Prostate gland (tissue), 2 donors: ENCODE measurements at places on chromosomes 2 and 18.

- no peaks in the 10 kb centered on the region for H3K36me3 ChIP-seq
- H3K4me3 ChIP-seq: no peak overlapping the region
- H3K27me3 ChIP-seq: no peaks in the 10 kb centered on the region
- H3K27ac ChIP-seq: peak overlapping the region; percentile 55
- H3K4me1 ChIP-seq: no peaks in the 10 kb centered on the region
- DNase-seq: no peak
Measured at GRCh38 chr18:54777118-54777791, 51.0 kb upstream of the RAB27B start.

GRCh38 chr2:168583710-168584521, 127.8 kb downstream of the CERS6 start:
- H3K27ac ChIP-seq: no peak overlapping the region
- DNase-seq: no peak
- no peaks in the 10 kb centered on the region for H3K27me3 ChIP-seq
- no peaks in the 10 kb centered on the region for H3K36me3 ChIP-seq
- no peak overlapping the region for H3K4me3 ChIP-seq

DNA sequence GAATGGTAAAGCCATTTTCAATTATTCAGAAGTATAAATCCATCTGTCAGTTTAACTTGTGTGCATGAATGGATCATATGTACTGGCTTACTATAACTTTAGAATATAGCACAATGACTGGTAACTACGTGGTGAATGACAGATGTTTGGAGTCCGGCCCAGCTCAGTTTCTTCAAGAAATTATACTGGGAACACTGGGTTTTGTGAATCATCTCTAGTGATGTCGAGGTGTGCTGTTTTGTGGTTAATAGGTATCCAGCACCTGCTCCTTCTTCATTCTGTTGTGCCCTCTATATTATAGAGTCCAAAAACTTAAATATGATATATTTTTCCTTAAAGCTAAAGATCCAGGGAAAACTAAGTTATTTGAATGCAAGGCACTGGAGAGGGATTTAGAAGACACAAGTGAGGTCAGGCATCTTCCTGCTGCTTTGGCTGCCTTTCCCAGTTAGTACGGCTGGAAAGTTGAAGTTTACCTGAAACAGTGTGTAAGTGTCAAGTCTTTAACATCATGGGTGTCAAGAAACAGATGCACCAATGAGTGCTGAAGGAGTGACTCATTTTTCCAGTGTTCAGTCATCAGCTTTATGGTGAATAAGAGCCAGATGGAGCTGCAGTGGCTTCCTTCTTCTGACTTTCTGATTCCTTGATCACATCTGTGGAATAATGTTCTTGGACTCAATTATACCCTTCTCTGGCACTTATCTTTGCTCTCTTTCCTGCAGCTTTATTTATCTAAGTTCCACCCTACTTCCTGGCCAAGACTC, 1079.5 kb upstream of the CELF4 start:
- no peak overlapping the region for H3K4me3 ChIP-seq
- no peak overlapping the region for H3K27ac ChIP-seq
- H3K27me3 ChIP-seq: no peaks in the 10 kb centered on the region
- no peaks in the 10 kb centered on the region for H3K4me1 ChIP-seq

GRCh38 chr2:157319795-157320194, 5.8 kb downstream of the ERMN start:
- no peaks in the 10 kb centered on the region for H3K4me1 ChIP-seq
- no peak overlapping the region for H3K27ac ChIP-seq
- DNase-seq: no peak
- no peaks in the 10 kb centered on the region for H3K27me3 ChIP-seq
- no peak overlapping the region for H3K4me3 ChIP-seq

DNA sequence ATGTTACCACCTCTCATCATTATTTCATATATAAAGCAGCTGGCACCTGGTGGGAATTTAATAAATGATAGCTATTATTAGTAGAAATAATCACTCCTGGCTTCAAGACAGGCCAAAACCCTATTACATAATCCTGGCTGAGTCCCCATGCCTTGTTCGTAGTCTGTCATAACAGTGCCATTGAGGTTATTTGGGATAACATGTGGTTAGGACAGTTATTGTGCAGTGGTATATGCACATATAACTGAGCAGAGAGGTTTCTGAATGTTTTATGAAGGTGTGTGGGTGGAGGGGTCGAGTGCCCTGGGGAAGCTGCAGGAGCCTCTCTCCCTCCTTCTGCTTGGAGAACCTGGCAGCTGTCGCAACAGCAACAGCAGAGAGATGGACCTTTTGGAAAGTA, 162.4 kb upstream of the NABP1 start:
- no peaks in the 10 kb centered on the region for H3K27me3 ChIP-seq
- H3K36me3 ChIP-seq: no peaks in the 10 kb centered on the region
- no peak overlapping the region for H3K27ac ChIP-seq

GRCh38 chr2:112137516-112138158, 548 bp upstream of the FBLN7 start:
- peak overlapping the region; percentile 55 for H3K4me3 ChIP-seq
- H3K4me1 ChIP-seq: no peaks in the 10 kb centered on the region
- no peak for DNase-seq
- no peaks in the 10 kb centered on the region for H3K27me3 ChIP-seq
- peak overlapping the region; percentile 6 for H3K27ac ChIP-seq

GRCh38 chr2:221551864-221552263, 20.2 kb downstream of the EPHA4 start:
- no peaks in the 10 kb centered on the region for H3K36me3 ChIP-seq
- no peak for DNase-seq
- no peak overlapping the region for H3K27ac ChIP-seq
- H3K4me3 ChIP-seq: no peak overlapping the region

DNA sequence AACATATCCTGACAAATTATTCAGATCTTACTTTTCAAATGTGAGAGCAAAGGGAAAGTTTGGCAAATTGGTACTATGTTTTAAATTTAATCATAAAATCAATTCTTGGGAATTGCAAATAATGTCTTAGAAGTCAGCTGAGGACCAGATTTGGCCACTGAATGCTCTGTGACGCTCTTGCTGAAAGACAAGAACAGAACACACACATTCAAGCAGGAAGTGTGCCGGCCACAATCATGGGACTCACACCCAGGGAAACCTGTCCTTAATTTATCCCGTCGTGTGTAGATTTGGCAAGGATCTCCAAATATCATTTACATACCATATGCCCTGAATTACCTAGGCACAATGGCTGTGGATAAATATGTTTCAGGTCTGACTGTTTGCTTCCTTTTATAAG, 253.1 kb downstream of the TCF4 start:
- DNase-seq: no peak
- no peaks in the 10 kb centered on the region for H3K4me1 ChIP-seq
- H3K27ac ChIP-seq: no peak overlapping the region
- H3K4me3 ChIP-seq: no peak overlapping the region

DNA sequence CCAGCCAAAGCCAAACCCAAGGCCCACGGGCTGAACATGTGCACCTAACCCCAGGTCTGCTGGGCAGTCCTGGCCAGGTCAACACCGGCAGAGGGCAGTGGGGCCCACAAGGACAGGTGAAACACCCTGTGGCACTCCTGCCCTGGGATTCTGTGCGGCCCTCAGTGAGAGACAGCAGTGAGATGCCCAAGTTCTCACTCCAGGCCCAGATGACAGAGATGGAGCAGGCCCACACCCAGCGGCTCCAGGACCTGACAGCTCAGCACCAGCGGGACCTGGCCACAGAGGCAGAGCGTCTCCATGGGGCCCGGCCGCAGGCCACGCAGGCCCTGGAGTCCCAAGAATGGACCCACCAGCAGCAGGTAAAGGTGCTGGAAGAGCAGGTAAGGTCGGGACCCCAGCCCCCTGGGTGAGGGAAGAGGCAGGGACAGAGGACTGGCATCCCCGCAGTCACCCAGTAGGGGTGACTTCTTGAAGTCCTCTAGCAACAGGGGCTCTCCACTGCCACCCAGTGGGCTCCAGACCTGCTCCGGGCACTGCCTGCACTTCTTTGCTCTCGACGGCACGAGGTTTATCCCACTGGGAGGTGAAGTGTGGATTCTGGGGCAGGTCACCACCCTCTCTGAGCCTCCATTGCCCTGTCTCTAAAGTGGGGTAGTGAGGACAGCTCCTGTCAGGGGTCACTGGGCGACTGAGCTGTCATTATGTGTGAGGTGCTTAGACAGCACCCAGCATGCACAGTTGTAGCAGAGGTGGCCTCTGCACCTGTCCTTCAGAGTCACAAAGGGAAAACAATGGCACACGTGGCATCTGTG, 8.8 kb upstream of the SNED1 start:
- H3K4me3 ChIP-seq: no peak overlapping the region
- no peak for DNase-seq
- H3K36me3 ChIP-seq: no peaks in the 10 kb centered on the region
- no peaks in the 10 kb centered on the region for H3K27me3 ChIP-seq

GRCh38 chr2:172095905-172096625, 6.6 kb downstream of the DLX2 start:
- H3K27ac ChIP-seq: no peak overlapping the region
- no peak overlapping the region for H3K4me3 ChIP-seq
- DNase-seq: no peak

DNA sequence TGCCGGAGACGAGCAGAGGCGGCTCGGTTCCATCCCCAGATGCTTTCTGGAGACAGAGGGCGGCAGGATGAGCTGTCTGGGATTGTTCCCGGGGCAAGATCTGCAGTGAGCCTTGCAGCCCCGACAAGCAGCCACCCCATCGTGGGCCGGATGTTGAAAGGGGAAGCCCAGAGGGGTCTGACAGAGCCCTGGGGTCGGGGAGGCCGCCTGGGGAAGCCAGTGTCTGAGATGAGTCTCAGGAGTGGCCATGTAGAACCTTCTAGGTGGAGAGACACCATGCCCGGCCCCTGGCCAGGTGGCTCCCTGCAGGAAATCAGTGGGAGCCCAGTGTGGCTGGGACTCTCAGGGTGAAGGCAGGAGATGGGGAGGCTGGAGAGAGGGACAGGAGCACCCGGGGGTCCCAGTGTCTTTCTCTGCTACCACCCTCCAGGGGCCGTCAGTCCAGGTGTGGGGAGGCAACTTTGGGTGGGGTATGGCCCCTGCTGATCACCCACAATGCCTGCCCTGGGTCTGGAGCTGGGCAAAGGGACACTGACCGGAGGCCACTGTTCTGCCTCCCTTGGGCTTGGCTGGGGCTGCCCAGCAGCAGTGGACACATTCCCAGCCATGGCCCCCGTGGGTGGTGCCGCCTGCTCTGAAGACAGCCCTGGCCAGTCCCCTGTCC, 128.3 kb upstream of the HS6ST1 start:
- H3K27me3 ChIP-seq: no peaks in the 10 kb centered on the region
- no peaks in the 10 kb centered on the region for H3K4me1 ChIP-seq
- no peak for DNase-seq
- H3K36me3 ChIP-seq: no peaks in the 10 kb centered on the region
- H3K4me3 ChIP-seq: no peak overlapping the region
- H3K27ac ChIP-seq: no peak overlapping the region

DNA sequence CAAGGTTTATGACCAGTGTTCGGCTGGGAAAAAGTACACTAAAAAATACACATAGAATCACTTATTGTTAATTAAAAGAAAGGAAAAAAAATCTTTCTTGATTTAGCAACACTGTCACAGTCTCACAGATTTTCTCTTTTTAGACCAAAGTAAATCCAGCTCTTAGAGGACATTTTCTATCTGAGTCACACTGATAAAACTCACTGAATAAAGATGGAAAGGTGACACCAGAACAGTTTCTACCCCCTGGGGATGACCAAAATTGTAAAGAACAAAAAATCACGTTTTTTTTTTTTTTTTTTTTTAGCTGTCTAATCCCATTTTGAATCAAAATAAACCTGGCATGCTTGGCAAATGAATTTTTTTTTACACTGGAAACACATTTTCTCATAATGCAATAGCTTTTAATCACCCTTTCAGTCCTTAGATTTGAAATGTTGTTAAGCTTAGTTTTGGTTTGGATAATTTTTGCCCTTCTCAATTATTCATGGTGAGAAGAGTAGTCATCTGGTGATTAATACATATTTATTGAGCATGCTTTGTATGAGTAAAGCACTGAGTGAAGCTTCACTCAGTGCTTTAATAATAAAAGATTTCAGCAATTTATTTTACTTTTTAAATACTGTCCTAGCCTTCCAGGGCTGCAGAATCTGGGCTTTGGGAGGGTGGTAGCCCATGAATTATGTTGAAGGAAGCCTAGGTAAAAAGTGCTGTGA, 886.3 kb downstream of the SLC4A3 start:
- H3K27ac ChIP-seq: no peak overlapping the region
- no peaks in the 10 kb centered on the region for H3K36me3 ChIP-seq
- no peak for DNase-seq
- H3K4me1 ChIP-seq: no peaks in the 10 kb centered on the region

DNA sequence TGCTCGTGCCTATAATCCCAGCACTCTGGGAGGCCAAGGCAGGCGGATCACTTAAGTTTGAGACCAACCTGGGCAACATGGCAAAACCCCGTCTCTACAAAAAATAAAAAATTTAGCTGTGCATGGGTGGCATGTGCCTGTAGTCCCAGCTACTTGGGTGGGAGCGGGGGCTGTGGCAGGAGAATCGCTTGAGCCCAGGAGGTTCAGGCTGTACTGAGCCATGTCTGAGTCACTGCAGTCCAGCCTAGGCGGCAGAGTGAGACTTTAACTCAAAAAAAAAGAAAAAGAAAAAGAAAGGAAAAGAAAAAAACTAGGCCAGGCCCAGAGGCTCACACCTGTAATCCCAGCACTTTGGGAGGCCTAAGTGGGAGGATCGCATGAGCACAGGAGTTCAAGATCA, 30.8 kb downstream of the TWSG1 start:
- no peaks in the 10 kb centered on the region for H3K27me3 ChIP-seq
- no peaks in the 10 kb centered on the region for H3K36me3 ChIP-seq
- no peak for DNase-seq
- no peak overlapping the region for H3K4me3 ChIP-seq

DNA sequence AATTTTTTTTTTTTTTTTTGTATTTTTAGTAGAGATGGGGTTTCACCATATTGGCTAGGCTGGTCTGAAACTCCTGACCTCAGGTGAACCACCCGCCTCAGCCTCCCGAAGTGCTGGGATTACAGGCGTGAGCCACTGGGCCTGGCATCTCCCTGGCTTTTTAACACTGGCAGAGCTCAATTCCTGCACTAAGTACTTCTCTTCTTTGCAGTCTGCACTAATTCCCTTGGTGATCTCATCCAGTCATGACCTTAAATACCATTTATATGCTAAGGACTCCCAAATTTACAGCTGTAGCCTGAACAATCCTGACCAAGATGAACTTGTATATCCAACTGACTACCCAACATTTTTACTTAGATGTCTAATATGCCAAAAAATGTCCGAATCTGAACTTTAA, 10.2 kb downstream of the PREPL start:
- H3K27ac ChIP-seq: no peak overlapping the region
- H3K4me3 ChIP-seq: no peak overlapping the region
